Activated naive CD4-positive, alpha-beta T cell treated with Interleukin-2 at 50 U/mL for 16 hours (primary cell): ENCODE measurements at places on chromosomes 16 and 17.
A peak's percentile ranks its signal among the peaks of the same experiment; 100 is the strongest.

GRCh38 chr17:77297693-77298666 is 157.2 kb downstream of the SEC14L1 start:
- DNase-seq = no peak

GRCh38 chr16:81403601-81404391 is 40.8 kb upstream of the CMIP start:
- DNase-seq = peak; percentile 80

DNA sequence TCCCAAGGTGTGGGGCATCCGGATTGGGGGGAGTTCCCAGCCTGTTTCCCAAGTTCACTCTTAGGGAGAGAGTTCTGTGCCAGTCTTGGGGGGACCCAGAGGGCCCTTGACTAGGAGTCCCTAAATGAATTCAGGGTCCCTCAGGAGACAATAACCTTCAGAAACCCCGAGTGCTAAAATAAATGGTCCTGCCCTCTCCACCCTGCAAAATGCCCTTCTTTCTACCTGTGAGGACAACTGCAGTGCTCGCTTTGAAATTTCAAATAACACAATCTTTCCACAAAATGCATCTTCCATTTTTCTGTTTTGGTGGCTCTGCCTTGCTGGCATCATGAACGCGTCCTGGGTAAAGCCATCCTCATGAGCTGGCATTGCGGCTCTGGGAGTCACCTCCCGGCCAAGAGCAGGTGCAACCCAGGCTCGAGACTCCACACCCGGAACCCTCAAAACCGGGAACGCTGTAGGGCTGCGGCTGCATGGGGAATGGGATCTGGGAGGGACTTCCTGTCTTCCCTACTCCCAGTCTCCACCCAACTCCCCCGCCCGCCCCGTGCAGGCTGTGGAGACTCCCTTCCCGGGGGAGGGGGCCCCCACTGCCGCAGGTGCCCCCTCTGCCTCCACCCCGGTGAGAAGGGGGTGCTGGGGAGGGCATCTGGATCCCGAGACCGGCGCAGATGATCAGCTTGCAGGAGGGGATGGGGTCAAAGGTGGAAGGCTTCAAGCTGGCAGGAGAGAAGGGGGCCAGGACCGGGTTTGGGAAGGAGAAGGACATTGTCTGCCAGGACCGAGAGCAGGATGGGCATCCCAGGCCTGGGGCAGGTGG is at the start of gene ZNF205:
Gene ZNF205, plus strand, starts transcription at position 529 of the 823 bp plus-strand sequence. CDS start 845 bp downstream, outside the sequence.
- DNase-seq = no peak

- no peak for DNase-seq
These were observed 66.2 kb upstream of the LYRM9 start for GRCh38 chr17:27959382-27959709.

- DNase-seq = no peak
These were observed 74.2 kb downstream of the HAPSTR1 start for GRCh38 chr16:9165681-9166080.

- DNase-seq = no peak
These were observed 50.7 kb downstream of the NT5M start for GRCh38 chr17:17353625-17354484.

- no peak for DNase-seq
These were observed 176.2 kb downstream of the SNX29 start for GRCh38 chr16:12152740-12153139.

GRCh38 chr17:9790889-9791876 is at the start of gene DHRS7C:
Gene DHRS7C (minus strand): TSS chr17:9791592. CDS start chr17:9791284, 308 bp downstream.
- no peak for DNase-seq

DNA sequence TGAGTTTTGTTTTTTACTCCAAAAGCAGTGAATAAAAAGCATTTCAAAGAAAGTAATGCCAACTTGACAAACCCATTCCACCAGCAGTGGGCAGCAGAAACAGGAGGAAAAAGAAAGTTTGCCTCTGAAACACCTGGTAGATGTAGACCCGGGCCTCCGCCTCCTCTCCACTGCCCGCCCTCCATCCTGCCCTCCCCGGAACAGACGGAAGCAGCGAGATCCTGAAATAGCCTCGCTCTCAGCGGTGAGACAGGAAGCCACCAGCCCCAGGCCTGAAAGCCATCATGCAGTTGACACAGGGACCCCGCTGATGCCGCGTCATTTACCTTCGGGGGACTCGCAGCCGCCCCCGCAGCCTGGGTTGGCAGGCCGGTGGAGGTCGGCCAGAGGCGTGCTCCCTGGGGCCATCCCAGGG is 67.8 kb downstream of the C16orf78 start:
- peak; percentile 38 for DNase-seq

DNA sequence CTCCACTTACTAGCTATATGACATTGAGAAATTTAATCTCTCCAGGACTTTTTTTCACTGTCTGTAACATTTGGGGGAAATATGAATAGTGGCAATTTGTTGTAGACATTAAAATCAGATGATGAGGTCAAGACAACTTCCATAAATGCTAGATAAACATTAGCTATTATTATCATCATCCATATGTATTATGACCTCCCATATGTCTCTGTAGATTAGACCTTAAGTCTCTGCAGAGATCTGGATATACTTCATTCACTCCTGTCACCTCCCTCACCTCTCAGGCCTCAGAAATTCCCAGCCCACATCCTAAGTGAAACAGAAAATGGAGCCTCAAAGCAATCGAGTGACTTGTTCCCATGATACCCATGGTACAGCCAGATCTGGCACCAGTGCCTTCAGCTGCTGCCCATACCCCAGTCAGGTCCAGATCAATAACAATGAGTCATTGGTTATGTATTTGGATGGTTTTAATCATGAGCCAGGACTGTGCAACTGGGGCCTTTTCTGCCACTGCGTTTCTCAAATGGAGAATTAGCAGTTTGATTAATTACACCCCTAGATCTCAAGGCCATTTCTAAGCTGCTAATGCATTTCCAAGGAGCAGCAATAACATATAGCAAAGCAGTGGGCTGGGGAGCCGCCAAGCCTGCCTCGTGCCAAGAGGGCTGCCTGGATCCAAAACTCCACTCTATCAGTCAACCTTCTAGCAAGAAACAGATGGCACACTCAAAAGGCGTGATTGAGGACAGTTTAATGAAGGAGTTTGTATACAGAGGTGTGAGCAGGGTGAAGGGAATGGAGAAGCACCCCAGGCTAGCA is 2.6 kb upstream of the FDXR start:
- DNase-seq = no peak

DNA sequence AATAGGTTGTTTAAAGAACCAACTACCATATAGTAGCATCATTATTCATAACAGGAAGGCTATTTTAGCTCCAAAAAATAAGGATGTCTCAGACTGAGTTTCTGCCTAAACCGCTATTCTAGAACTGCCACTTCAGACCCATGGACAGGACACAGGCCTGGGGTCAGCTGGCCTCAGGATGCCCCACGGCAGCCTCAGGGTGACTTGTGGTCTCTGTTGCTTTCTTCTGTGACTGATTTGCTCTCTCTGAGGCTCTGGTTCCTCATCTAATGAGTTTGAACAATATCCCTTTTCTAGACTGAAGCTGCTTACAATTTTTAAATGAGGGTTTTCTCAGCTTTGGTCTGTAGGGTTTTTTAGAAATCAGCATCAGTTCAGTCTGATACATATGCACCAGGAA is 31.8 kb upstream of the IRF8 start:
- DNase-seq = no peak

- no peak for DNase-seq
These were observed 25.0 kb downstream of the ALOX15 start for GRCh38 chr17:4616476-4616875.

DNA sequence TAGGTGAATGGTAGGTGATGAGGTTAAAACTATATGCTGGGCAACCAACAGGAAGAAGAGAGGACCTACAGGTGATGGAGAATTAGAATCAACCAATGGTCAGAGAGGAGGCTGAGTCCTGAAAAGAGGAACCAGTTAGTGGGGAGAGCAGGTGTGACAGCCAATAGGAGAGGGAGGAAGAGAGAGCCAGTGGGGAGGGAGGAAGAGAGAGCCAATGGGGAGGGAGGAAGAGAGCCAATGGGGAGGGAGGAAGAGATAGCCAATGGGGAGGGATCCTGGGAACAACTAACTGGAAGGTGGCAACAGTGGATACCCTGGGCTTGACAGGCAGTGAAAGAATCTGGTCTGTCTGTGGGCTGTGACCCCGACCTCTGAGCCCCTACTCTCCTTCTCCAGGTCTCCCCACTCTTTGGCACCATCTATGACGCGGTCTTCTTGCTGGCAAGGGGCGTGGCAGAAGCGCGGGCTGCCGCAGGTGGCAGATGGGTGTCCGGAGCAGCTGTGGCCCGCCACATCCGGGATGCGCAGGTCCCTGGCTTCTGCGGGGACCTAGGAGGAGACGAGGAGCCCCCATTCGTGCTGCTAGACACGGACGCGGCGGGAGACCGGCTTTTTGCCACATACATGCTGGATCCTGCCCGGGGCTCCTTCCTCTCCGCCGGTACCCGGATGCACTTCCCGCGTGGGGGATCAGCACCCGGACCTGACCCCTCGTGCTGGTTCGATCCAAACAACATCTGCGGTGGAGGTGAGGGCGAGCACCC is 3.7 kb downstream of the GUCY2D start:
- no peak for DNase-seq

- DNase-seq = peak; percentile 52
These were observed 3.5 kb downstream of the FMNL1 start for GRCh38 chr17:45225051-45225700.

GRCh38 chr17:21360048-21360447 is 16.1 kb upstream of the KCNJ12 start:
- DNase-seq = no peak

- no peak for DNase-seq
These were observed 9.9 kb downstream of the MFSD11 start for GRCh38 chr17:76747716-76748363.

DNA sequence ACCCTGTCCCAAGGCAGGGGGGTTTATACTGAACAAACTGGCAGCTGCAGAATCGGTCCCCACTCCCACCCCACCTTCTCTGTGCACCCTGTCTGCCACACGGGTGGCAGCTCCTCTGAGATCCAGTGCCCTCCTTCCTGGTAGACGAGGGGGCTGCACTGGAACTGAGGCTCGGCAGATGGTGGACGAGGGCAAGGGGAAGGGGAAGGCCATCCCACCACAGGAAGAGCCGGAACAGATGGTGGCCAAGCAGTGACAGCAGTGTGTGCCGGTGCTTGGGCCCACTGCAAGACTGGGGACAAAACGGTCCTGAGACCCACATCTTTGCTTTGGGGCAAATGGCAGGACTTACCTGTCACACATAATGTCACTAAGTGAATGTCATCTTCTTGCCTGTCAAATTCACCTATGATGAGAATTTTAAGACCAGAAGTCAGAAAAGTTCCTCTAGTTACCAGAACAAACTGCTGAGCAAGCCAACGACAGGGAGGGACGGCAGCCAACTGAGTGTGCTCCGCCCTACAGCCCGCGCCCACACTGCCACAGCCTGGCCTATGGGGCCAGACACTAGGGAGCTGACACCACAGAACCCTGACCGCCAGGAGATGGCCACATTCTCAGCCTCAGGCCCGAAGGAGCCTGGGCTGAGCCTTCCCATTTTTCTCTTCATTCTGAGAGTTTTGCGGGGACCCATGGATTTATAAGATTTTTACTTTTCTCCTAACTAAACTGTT is 14.4 kb downstream of the NTAN1 start:
- DNase-seq = no peak

DNA sequence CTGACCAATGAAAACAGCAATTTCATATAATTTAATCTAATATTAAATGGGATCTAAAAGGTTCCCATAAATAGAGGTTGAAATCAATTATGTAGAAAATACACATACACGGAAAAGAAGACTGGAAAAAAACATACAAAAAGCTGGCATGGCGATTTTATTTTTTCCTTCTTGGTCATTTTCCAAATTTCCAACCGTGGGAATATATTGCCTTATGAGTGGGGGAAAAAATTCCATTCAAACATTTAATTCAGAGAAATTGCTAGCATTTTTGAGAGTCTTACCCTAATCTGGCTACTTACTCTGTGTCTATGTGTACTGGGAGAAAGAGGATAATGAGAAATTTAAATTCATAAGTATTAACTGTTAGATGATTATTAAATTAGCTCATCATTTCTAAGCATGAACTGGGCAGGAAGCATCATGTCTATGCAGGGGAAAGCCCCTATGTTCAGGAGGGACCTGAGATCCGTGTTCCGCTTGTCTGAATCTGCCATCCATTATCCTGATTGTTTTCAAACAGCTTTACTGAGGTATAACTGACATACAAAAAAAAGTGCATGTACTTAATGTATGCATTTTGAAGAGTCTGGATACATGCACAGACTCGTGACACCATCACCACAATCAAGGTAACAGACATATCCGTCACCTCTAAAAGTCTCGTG is 145.2 kb downstream of the XYLT1 start:
- DNase-seq = no peak

DNA sequence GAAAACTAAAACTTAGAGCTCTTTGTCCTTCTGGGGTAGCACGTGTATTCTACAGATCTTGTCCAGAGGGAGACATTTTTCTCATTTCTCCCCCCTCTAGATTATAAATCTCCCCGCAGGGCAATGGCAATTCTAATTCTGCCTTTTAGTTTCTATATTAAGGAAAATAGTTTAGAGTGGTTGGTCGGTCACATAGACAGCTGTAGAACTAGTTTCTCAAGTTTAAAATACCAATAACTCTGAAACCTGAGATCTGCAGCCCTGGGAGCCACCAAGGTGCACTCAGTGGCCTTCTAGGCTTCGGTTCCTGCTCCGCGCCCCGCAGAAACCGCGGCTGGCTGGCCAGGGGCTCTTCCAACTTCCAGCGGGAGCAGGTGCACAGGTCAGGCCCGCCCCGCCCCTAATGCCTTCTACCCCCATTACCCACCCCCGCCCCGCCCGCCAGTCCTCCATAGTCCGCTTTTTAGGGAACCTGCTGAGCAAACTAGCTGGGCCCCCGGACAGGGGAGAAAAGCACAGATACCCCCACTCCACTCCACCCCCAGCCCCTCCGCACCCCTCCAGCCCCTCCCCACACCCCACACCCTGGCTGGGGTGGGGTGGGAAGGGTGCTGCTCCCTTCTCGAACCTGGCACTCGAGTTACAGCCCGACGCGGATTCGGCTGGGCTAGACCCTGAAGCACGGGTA is 431 bp downstream of the SLFN11 start:
- peak; percentile 25 for DNase-seq

DNA sequence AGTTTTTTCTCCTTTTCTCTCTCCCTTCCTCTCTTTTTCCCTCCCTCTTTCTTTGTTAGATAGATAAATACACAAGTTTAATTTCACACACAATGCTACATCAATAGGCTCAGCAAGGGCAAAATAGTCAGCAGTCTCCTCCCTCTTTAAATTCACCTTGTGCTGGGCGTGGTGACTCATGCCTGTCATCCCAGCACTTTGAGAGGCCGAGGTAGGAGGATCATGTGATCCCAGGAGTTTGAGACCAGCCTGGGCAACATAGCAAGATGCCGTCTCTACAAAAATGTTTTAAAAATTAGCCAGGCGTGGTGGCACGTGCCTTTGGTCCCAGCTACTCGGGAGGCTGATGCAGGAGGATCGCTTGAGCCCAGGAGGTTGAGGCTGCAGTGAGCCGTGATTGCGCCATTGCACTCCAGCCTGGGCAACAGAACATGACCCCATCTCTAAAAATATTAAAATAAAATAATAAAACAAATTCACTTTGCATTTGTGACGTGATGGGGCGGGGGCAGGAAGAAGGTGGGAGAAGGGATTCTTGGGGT is 27.4 kb downstream of the IL21R start:
- DNase-seq = no peak

GRCh38 chr16:48113471-48113870 is 42.3 kb downstream of the ABCC12 start:
- DNase-seq = no peak
